CD8-positive, alpha-beta memory T cell (primary cell): ENCODE measurements at places on chromosomes 4 and X. TPM values are rescaled to one million over a fixed set of nuclear protein-coding genes. Genes with fewer than 3 reads are reported as not detected.

The BRS3 gene
- polyA plus RNA-seq: not detected

The MYOZ2 gene
- polyA plus RNA-seq: not detected

The DBET gene
- not detected for polyA plus RNA-seq

The SYP gene
- 0.25 TPM for polyA plus RNA-seq

The TCEAL4 gene
- 19.7 TPM for polyA plus RNA-seq

The NAA11 gene
- not detected for polyA plus RNA-seq

- no peaks in the 10 kb centered on the region for H3K4me1 ChIP-seq
- H3K27me3 ChIP-seq: no peaks in the 10 kb centered on the region
- no peak overlapping the region for H3K4me3 ChIP-seq
These were observed 77.2 kb downstream of the ATP10D start for GRCh38 chr4:47562297-47562696.

DNA sequence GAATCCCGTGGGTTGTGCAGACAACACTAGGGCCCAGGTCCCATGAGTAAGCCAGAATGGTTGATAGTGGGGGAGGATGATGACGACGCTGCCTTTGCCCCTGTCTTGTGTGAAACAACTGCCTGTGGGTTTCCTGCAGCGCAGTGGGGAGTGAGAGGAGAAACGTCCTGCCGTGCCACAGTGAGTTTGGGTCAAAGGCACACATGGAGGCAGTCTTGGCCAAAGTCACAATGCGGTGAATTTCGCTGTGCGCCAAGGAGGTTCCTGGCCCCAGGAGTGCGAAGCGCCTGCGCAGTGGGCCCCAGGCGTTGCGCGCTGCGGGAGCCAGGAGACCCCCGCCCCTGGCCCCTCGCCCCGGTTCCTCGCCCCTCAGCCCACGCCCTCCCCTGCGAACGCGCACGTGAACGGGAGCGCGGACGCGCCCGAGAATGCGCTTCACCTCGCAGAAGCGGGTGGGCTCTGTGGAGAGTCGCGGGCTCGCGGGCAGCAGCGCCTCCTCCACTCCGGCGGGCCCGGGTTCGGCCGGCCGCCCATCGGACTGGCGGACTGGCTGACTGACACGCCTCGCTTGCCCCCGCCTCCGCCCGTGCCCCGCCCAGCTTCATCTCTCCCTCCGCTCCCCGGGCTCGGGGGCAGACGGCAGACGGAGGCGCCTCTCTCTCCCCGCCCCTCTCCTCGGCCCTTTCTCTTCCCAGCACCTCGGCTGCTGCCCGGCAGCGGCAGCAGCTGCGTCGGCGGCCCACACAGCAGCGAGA lies at the start of gene NUDT10:
NUDT10 (plus strand) TSS at position 635 of the 755 bp plus-strand sequence. CDS start 144 bp downstream, outside the sequence.
- H3K27ac ChIP-seq: no peak within 1 kb of the TSS

DNA sequence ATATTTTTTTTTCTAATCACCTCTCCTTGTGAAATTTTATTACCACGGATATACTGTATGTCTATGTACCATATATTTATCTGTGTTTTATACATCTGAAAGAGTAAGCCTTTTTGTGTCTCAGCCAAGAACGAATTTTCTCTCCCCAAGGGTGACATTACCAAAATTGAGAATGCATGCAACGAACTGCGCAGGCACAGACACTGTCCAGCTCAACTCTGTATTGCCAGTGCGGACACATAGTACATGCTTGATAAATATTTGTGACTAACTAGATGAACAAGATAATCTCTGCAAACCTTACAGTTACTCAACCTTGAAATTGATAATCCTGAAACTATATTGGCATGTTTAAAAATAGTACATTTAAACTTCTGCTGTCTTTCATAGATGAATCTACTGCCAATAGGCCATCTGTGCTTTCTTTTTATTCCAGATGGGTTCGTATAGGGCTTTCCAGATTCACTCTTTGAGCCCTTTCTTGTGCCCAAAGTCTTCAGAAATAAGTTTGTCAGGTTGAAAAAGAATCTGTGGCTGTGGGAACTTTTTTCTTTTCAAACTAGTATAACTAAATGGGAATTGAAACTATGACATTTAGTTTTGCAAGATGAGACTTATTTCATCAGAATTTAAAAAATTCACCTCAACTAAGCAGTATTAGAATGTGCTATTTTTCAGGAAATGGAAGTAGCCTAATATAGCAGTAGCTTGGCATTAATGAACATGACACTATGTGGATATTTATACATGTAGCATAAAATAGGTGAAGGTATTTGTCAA lies 38.9 kb downstream of the DTHD1 start:
- no peak overlapping the region for H3K27ac ChIP-seq
- no peaks in the 10 kb centered on the region for H3K36me3 ChIP-seq

DNA sequence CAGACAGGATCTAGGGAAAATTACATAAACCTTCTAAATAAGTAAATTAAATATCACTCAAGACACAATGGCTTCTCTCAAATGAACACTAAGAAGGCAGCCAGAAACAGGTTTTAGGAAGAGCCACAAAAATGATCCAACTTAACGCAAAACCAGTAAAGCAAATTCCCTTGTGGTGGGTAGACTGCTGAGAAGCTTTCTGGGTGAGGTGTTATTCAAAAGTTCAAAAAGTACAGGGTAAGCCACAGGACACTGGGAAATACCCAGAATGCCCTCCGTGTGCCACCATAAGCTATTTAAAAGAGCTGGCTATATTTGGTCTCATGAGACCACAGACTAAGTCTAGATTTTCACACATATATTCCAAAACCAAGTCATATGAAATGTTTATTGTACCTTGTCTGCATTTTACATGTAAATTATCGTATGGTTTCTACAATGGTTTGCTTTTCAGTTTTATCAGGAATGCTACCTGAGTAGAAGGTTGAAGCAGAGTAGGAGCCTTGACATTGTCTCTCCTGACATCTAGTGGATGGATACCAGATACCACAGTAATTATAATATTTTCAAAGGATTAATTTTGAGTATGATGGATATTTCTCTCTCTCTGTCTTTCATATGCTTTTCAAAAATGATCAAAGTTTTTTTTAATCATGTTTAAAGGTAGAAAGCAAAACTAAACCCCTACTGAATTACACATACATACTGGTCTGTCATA lies 109.3 kb upstream of the KLHL13 start:
- no peaks in the 10 kb centered on the region for H3K27me3 ChIP-seq
- no peak for DNase-seq
- H3K27ac ChIP-seq: no peak overlapping the region
- no peaks in the 10 kb centered on the region for H3K36me3 ChIP-seq
- no peaks in the 10 kb centered on the region for H3K4me1 ChIP-seq

DNA sequence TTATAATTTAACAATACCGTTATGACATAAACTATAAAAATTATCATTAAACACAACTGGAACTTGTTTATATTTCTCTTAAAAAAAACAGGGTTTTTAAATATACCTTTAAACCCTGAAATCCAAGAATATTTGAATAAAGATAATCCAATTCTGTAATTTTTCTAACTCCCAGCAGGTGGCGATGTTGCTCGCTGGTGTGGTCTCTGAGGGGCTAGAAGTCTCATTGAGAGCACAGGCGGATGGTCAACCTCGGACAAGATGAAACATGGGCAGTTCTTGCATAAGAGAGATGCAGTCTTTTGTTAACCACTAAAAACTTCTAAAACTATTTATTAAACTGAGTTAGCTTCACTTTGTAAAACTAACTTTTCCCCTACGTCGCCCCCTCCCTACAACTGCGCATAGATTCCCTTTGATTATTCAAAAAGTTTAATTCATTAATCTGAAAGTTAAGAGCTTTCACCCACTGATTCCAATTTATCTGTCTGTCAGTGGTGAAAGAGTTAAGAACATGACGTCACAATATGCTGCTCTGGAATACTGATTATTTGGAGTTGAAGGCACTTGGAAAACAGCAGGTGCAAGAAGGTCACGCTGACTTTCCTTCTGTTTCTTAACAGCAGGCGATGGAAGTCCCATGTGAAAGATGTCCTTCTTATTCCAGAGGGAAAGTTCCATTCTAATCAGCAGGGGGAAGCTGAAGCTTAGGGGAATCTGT lies 29.5 kb downstream of the DMP1 start:
- H3K27me3 ChIP-seq: no peaks in the 10 kb centered on the region
- H3K4me1 ChIP-seq: no peaks in the 10 kb centered on the region
- H3K36me3 ChIP-seq: no peaks in the 10 kb centered on the region
- DNase-seq: peak; percentile 3
- no peak overlapping the region for H3K27ac ChIP-seq

DNA sequence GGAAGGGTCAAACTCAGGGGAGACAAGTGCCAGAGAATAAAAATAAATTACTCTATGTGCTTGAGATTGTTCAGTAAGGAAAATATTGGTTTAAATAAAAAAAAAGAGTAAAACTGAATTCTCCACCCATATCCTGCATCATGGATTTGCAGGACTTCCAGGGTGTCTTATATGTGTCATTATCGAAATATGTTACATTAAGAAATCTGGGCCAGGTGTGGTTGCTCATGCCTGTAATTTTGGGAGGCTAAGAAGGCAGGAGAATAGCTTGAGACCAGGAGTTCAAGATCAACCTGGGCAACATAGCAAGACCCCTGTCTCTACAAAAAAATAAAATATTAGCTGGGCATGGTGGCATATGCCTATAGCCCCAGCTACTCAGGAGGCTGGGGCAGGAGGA lies 104.9 kb downstream of the PPP3CA start:
- H3K27me3 ChIP-seq: no peaks in the 10 kb centered on the region
- H3K27ac ChIP-seq: no peak overlapping the region
- no peak overlapping the region for H3K4me3 ChIP-seq
- H3K4me1 ChIP-seq: no peaks in the 10 kb centered on the region

- H3K4me1 ChIP-seq: no peaks in the 10 kb centered on the region
- H3K4me3 ChIP-seq: no peak overlapping the region
- no peak for DNase-seq
- H3K27me3 ChIP-seq: no peaks in the 10 kb centered on the region
- no peak overlapping the region for H3K27ac ChIP-seq
- no peaks in the 10 kb centered on the region for H3K36me3 ChIP-seq
These were observed 7.3 kb downstream of the HAUS7 start for GRCh38 chrX:153463031-153463430.

GRCh38 chr4:8323947-8324555 lies 54.5 kb downstream of the HTRA3 start:
- no peaks in the 10 kb centered on the region for H3K27me3 ChIP-seq
- H3K4me3 ChIP-seq: no peak overlapping the region
- no peak overlapping the region for H3K27ac ChIP-seq
- DNase-seq: no peak

- H3K27me3 ChIP-seq: no peaks in the 10 kb centered on the region
- H3K36me3 ChIP-seq: no peaks in the 10 kb centered on the region
- no peak overlapping the region for H3K4me3 ChIP-seq
- peaks cover 3% of the 10 kb centered on the region for H3K4me1 ChIP-seq
- H3K27ac ChIP-seq: no peak overlapping the region
These were observed 17.3 kb upstream of the BBS12 start for GRCh38 chr4:122715221-122715620.

DNA sequence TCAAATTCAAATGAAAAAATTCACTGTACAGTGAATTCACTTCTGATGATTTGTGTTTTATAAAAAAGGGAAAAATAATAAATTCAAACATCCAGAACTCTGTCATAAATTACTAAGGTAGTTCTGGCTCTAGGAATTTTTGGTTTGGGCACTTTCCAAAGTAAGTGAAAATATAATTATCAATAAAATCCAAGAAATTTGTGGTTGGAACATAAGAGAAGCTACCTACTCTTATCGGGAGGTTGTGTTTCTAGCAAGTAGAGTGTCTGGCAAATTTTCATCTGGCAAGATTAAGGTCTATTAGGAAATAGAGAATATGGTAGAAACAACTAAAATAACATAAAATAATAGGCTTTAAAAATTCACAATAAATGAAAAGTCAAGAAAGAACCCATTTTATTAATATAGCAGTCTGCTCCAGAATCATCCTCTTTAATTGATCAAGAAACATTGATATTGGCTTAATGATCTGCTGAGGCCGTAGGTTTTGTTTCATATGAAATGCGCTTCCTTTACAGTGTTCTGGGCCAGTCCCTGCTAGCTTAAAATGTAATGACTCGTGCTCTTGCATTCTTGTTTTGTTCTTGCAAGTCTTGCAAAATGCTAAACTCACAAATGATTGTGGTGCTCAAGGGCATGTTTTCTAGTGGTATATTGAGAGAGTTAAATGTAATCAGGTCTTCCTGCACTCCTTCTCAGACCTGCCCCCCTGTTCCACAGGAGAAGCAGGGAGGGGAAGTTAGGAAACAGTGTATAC lies 331.4 kb downstream of the RAPGEF2 start:
- H3K4me1 ChIP-seq: no peaks in the 10 kb centered on the region
- no peak overlapping the region for H3K27ac ChIP-seq
- no peak for DNase-seq
- H3K4me3 ChIP-seq: no peak overlapping the region

DNA sequence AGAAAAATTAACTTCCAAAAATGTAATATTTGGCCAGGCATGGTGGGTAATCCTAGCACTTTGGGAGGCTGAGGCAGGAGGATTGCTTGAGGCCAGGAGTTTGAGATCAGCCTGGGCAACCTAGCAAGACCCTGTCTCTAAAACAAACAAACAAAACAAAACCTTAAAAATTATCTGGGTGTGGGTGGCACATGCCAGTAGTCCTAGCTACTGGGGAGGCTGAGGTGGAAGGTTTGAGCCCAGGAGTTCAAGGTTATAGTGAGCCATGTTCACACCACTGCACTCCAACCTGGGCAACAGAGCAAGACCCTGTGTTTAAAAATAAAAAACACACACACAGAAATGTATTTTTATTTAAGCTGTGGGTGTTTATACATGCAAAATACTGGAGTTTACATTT lies 12.0 kb downstream of the FAM120C start:
- no peak overlapping the region for H3K4me3 ChIP-seq
- H3K27me3 ChIP-seq: no peaks in the 10 kb centered on the region
- no peak for DNase-seq
- no peak overlapping the region for H3K27ac ChIP-seq
- no peaks in the 10 kb centered on the region for H3K4me1 ChIP-seq

DNA sequence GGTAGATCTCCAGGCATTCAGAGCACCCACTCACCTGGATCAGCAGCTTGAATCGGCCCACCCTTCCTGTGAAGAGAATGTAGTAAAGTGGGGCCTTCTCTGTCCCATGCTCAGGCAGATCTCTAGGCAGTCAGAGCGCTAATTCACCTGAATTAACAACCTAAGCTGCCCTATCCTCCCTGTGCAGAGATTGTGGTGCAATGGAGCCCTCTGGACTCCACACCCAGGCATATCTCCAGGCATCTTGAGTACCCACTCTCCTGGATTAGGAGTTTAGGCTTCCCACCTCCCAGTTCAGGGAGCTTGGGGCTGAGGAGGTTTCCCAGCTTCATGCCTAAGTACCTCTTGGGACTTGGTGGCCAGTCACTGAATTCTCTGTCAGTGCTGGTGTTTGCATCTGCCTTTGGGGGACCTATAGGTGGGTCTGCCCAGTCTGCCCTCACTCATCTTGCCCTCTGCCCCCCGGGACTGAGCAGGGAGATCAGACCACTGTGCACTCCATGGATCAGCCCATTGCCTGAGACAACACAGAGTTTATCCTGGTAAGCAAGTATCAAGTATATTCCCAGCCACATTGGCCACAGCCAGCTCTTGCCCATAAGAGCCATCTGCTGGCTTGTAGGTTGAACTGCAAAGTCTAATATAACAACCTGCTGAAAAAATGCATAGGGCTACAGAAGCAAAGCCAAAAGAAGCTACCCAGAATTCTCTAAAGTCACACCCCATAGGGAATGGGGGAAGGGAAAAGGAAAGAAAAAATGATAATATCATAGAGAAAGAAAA lies 372.9 kb downstream of the KLHL13 start:
- H3K4me1 ChIP-seq: no peaks in the 10 kb centered on the region
- H3K27me3 ChIP-seq: no peaks in the 10 kb centered on the region
- no peaks in the 10 kb centered on the region for H3K36me3 ChIP-seq
- H3K27ac ChIP-seq: no peak overlapping the region
- H3K4me3 ChIP-seq: no peak overlapping the region
